ENCODE measurements at places on chromosomes 16 and 17.
A peak's percentile ranks its signal among the peaks of the same experiment; 100 is the strongest.

GRCh38 chr17:57776366-57776765 is 31.3 kb upstream of the CCDC182 start:
- DNase-seq, result no peak

- no peak for DNase-seq
Observed at GRCh38 chr16:24988593-24989338, 26.4 kb downstream of the ARHGAP17 start.

DNA sequence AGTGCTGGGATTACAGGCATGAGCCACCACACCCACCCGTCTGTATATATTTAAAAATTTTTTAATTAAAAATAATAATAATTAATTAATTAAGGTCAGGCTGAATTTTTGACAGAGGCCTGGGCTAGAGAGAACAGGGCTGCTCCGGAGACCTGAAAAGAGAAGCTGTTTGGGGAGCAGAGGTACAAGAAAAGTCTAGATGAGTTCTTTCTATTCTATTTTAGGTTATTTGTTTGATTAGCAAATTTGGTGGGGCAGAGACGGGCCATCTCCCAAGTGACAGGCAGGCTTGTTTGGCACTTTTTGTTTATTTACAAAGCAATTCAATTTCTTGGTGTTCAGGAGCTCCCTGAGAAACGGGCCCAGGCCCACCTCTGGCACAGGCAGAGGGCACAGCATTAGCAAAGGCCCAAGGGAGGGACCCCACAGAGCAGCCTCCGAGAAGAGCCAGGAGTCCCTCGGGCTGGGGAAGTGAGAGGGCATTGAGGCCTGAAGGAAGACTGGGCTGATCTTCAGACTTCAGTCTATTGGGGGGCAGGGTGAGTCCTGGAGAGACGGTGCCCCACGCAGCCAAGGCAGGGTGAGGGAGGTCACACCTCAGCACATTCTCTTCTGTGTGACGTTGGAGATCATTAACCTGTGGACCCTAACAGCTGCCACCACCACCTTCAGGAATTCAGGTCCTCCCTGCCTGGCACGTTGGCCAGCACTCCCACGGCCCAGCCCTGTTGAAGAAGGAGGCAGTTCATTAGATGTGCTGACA is 10.8 kb upstream of the RIPOR1 start:
- DNase-seq, result no peak

DNA sequence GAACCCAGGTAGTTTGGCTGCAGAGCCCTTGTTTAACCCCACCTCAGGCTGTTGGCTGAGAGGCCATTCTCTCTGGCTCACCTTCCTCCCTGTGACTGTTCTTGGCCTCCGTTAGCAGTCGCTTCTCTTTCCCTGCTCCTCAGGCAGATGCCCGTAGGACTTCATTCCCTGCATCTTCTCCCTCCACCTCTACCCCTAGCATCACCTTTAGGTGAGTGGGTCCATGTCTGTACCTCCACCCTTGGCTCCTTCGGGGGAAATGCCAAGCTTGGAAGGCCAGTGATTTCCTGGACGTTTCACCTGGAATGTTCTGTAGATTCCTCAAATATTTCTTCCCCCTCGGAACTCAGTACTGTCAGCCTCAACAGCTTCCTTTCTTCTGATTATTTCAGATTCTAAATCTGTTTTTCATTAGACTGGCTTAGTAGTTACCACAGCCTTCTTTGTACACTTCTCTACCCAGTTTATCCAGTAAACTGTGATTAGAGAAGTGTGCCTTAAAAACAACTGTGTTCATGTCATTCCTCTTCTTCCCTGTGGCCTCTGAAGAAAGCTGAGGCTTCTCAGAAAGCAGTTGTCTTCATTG is 227.9 kb downstream of the MSI2 start:
- DNase-seq, result no peak

DNA sequence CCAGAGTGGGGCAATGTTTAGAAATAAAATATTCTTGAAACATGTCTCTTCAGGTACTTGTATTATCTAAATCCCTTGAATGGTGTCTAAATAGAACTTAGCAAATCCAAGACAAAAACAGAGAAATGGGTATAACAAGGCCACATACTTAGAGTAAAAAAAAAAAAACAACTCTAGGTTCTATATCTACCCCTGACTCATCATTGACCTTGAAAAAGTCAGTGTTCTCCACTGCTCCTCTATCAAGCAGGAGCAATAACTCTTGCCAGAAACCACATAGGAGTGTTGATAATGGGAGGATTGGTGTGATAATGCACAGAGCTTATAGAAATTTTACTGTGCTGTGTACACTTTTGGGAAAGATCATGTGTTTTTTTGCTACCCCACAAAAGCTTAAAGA is 296.6 kb upstream of the PMFBP1 start:
- DNase-seq, result no peak

- no peak for DNase-seq
Observed at GRCh38 chr17:10247810-10248209, 49.4 kb upstream of the GAS7 start.

DNA sequence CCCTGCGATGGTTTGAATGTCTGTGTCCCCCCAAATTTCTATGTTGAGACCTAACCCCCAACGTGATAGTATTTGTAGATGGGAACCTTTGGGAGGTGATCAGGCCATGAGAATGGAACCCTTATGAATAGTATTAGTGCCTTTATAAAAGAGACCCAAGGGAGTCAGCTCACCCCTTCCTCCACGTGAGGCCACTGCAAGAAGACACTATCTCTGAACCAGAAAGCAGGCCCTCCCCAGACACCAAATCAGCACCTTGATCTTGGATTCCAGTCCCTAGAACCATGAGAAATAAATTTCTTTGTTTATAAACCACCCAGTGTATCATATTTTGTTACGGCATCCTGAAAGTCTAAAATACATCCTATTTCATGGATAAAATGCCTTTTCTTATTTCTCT is 64.4 kb upstream of the LRRC37A3 start:
- DNase-seq, result no peak

- DNase-seq, result no peak
Observed at GRCh38 chr16:4700380-4700996, 7.1 kb downstream of the NUDT16L1 start.

- DNase-seq, result no peak
Observed at GRCh38 chr17:44546671-44547606, 10.3 kb upstream of the FZD2 start.

- no peak for DNase-seq
Observed at GRCh38 chr17:28029044-28029443, 13.4 kb upstream of the NLK start.

GRCh38 chr17:61118871-61119270 is 280.8 kb upstream of the TBX2 start:
- DNase-seq, result no peak

GRCh38 chr16:11978080-11978479 is 1.5 kb downstream of the SNX29 start:
- no peak for DNase-seq

DNA sequence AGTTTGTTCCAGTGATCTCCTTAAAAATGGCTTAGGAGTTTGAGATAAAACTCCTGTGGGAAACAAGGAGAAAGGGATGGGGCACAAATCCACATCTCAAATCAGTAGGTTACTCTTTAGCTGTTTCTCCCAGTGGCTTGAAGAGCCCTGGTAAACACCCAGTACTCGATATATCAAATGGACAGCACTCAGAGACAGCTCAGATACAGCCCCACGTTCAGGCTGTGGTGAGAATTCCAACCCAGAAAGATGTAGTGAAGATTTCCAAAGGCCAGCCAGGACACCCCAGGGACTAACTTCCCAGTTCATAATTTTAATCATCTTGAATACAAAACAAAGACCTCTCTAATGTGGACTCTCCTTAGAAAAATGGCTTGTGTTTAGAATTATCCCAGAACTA is 6.4 kb upstream of the VEZF1 start:
- no peak for DNase-seq

DNA sequence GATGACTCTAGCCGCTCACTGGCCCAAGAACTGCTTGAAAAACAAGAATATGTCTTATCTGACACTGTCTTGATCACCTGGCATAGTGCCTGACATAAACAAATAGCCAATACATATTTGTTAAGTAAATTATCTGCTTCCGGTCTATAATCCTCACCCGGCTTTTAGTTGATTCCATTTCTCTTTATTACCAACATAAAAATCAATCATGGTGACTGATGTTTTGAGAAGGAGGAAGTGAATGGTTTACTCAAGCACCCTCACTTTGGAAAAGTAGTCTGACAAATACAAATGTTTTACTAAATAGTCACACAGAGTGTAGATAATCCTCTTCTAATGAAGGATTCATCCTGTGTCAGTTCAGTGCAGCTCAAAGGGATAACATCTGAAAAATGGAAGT is 47.0 kb downstream of the SKAP1 start:
- DNase-seq, result no peak

DNA sequence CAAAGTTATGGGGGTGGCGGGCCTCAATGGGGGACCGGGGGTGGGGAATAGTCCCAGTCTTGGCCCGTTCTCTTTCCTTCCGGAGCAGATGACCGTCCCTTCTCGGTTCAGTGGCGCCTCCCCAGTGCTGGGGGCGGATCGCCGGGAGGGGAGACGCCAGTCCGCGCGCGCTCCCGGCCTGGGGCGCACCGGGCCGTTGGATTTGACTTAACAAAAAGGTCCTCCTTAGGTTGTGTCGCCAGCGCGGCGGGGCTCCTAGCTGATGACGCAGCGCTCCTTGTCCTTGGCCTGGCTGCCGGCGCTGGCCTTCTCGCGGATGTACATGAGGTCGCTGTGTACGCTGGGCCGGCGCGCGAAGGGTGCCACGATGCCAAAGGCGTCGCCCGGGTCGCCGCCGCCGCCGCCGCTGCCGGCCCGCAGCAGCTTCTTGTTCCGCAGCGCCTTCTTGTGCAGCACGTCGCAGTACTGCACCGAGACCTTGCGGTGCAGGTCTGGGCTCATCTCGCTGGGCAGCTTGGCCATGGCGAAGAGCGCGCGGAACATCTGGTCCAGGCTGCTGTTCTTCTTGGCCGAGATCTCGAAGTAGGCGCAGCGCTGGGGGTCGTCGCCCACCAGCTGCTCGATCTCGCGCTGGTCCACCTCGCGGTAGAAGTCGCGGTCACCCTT is 1.2 kb downstream of the RASD1 start:
- DNase-seq, result no peak

- peak; percentile 85 for DNase-seq
Observed at GRCh38 chr16:11224096-11224893, 31.7 kb downstream of the SOCS1 start.

DNA sequence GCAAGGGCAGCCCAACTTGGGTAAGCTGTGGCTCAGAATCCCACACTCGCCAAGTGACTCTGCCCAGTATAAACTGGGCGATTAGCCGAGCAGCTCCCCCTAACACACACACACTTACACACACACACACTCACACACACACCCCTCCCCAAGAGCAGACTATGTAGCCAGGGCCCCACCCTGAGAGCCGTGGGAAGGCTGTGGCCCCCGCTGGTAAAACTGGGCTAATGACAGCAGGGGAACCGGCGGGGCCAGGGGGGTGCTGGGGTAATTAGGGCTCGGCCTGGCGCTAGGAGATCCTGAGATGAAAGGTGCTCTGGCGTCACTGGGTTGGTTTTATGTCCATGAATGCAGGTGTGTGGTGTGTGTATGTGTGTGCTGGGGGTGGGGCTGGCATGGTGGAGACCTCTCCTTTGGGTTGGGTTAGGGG is 1.1 kb upstream of the THRA start:
- no peak for DNase-seq

GRCh38 chr17:4796552-4796920 is 572 bp downstream of the PSMB6 start:
- peak; percentile 31 for DNase-seq

GRCh38 chr17:68238164-68238870 is 9.5 kb upstream of the AMZ2 start:
- peak; percentile 69 for DNase-seq

DNA sequence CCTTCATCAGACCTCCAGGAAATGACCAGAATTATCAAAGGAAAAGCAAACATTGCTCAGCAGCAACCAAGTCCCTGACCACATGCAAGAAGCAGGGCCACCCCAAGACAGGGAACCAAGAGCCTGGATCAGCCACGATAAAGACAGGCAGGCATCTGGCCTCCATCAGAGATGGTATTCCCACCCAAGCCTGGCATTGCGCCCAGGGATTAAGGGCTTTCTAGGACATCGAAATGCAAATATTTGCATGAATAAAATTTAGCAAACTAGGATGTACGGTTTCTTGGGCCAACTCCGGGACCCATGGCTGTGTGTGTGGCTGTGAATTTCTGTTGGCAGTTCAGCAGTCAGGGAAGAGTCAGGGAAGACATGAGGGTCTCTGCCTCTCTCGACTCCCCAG is 241.4 kb upstream of the DYNLRB2 start:
- no peak for DNase-seq

DNA sequence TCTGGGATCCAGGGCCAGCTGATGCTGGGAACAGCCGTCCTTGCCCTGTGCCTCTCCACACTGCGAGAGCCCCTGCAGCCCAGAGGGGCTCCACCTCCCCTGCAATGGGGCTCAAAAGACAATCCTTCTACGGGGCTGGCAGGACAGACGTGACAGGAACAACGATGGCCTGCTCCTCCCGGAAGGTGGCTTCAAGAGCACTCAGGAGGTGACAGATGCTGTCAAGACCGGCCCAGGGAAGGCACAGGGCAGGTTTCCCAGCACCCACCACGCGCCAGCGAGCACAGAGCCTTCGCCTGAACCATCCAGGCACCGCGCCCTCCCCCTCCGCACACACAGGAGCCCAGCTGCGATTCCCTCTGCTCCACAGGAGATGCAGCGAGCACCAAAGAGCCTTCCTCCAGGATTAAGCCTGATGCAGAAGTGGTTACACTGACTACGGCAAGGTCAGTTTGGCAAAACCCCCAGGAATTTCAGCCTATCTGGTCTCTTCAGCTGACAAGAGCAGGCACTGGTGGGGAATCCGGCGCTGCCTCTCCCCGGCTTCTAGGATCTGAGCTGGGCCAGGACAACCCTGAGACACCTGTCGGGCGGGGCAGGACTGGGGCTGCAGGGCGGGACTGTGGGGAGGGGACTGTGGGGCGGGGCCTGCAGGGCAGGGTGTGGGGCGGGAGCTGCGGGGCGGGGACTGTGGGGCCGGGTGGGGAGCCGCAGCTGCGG is 103.4 kb downstream of the ZNF778 start:
- DNase-seq, result no peak

DNA sequence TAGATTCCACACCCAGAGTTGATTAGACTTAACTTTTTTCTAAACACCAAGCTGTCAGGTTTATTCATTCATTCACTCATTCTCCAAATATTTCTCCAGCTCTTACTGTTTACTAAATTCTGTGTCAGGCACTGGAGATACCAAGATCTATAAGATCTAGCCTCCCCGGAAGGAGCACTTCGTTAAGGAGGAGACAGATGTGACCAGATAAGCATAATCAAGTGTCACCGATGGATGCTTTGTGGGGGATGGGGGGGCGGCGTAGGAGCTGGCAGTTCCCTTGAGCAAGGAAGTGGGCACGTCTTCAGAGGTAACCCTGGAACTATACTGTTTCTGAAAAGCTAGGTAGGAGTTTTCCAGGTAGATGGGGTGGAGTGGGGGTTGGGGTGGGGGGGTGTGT is 3.8 kb upstream of the RPL26 start:
- no peak for DNase-seq
